ENCODE measurements at places on chromosomes 7 and 10.

DNA sequence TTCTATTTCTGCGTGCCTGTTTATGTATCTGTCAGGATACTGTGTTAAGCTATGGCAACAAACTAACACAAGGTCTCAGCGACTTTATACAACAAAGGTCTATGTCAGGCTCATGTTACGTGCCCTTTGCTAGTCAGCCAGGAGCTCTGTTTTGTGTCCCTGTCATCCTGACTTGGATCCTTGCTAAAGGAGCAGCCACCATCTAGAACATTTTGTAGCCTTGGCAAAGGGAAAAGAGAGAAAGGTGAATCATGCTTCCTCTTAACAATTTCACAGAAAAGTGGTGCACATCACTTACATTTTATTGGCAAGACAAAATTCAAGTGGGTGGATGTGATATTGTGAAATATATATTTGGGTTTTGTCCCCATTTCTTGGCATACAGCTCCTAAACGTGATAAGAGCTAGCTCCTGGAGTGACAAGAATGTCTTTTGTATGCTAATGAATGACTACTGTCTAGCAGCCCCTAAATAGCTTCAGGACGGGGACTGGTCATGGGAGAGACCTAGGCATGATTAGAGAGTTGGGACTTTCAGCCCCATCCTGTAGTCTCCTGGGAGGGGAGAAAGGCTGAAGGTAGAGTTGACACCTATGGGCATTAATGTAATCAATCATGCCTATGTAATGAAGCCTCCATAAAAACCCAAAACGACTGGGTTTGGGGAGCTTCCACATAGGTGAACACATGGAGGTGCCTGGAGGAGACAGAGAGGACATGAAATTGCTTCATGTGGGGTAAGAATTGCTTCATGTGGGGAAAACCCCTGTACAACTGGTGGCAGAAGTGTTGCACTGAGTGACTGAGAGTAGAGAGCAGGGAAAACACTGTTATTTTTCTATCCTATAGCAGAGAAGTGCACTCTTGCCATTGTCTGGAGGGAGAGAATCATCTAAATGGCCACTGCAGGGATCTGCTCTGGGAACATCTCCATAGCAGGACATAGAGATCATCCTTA, 33.0 kb downstream of the MRPL32 start:
- DNase-seq: no peak

DNA sequence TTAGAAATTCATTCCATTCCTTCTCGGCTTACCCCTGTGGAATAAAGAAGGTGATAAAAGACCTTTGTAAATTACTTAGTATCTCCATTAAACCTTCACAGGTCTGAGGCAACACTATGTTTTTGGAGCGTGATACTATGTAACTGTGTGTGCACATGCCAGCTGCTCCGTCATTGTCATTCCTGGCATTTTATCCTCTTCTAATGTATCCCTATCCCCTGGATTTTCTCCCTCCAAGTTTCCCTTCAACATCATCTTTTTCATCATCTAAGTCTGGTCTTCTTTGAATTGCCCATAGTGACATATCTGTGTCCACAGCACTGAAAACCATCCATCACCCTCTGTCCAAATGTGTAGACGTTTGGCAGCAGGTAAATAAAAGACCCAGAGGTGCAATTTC, 125.7 kb downstream of the TEX36 start:
- no peak for DNase-seq

DNA sequence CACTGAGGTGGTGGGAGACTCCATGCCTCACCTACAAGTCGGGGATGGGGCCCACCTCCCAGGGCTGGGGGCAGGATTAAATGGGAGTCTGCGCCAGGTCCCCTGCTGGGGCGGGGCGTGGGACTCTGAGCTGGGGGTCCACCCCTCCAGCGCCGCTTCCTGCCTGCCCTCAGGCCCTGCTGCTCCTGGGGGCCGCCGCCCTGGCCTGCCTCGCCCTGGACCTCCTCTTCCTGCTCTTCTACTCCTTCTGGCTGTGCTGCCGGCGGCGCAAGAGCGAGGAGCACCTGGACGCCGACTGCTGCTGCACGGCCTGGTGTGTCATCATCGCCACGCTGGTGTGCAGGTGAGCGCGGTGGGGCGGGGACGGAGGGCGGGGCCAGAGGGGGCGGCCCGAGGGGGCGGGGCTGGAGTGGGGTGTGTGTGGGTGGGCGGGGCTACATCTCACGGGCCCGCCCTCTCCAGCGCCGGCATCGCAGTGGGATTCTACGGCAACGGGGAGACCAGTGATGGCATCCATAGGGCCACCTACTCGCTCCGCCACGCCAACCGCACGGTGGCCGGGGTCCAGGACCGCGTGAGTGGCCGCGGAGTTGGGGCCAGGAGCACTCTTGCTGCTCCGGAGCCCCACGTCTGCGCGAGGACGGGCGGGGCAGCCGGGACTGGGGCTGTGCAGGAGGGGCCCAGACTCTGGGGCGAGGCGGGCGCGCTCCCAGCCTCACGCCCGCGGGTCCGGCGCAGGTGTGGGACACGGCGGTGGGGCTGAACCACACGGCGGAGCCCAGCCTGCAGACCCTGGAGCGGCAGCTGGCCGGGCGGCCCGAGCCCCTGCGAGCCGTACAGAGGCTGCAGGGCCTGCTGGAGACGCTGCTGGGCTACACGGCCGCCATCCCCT, 15.1 kb downstream of the TTYH3 start:
- DNase-seq: no peak

- DNase-seq: no peak
These were observed 10.3 kb upstream of the LRRN3 start for GRCh38 chr7:111080495-111081105.

- no peak for DNase-seq
These were observed 561.2 kb upstream of the PHF14 start for GRCh38 chr7:10412422-10413019.

GRCh38 chr10:91006752-91007346, 86.0 kb upstream of the ANKRD1 start:
- DNase-seq: peak; percentile 20

- DNase-seq: no peak
These were observed 175.4 kb downstream of the MGMT start for GRCh38 chr10:129642427-129642826.

- no peak for DNase-seq
These were observed 56.3 kb downstream of the PLXNA4 start for GRCh38 chr7:132519936-132520335.
